ENCODE measurements at places on chromosomes 6 and 20.

GRCh38 chr6:160678230-160678629, 14.2 kb upstream of the LPA start:
- DNase-seq, result no peak

GRCh38 chr6:157946865-157947532, 34.7 kb upstream of the SYNJ2 start:
- DNase-seq, result no peak

GRCh38 chr6:28774292-28775051, 149.3 kb downstream of the TRIM27 start:
- DNase-seq, result no peak

GRCh38 chr20:12113468-12114371, 196.0 kb downstream of the BTBD3 start:
- no peak for DNase-seq

GRCh38 chr6:52653151-52653550, 17.8 kb upstream of the TMEM14A start:
- no peak for DNase-seq

- no peak for DNase-seq
Measured at GRCh38 chr20:5996765-5997164, 46.3 kb downstream of the MCM8 start.

DNA sequence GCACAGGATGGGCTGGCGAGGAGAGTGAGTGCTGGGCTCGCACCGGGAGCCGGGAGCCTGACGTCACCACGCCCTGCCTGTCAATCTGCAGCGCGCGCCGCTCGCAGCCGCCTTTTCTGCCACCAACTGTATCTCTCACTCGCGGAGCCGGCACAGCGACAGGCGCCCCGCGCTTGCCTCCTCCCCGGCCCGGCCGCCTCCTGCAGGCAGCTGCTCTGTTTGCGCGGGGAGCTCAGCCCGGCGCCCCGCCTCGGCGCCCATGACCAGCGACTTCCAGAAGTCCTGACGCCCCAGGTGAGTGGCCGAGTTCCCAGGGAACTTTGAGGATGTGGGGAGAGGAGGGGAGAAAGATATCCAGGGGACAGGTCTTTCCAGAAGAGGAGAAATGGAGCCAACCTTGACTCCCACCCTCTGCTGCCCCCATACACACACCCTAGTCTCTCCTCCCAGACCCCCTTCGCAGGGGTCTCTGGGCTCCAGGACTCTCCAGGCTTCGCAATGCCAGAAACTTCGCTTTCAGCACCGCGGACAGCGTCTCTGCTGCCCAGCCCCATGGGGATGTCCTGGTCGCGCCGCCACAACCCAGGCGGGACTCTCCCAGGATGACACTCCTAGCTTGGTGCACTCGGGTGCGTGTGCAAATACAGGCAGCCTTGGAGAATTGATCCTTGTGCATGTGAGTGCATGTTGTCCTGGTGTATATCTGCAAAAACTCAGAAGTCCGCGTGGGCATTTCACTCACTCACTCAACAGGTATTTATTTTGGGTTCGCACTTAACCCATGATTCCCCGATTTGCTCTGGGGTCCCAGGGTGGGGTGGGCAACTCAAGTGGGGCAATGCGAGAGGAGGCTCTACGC, at the start of gene GPR6:
Gene GPR6 (plus strand): TSS at position 138 of the 859 bp plus-strand sequence. CDS start 802 bp downstream, outside the sequence.
- peak; percentile 99 for DNase-seq

DNA sequence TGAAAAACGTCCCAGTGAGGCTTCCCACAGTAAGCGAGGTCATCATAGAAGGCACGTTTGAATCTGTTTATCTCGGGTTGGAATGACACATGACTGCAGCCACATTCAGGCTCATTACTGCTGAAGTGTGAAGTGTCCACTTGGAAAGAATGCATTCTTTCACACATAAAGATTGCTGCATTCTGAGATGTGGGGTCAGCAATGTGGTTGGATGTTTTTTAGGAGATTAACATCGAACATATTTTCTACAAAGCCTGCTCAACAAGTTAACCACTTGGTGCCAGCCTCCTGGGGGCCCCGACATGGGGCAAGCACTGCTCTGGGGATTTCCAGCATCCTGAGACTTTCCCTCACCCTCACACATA, 79.9 kb downstream of the BMP6 start:
- DNase-seq, result no peak

GRCh38 chr20:37867289-37868195, 35.4 kb upstream of the VSTM2L start:
- no peak for DNase-seq

DNA sequence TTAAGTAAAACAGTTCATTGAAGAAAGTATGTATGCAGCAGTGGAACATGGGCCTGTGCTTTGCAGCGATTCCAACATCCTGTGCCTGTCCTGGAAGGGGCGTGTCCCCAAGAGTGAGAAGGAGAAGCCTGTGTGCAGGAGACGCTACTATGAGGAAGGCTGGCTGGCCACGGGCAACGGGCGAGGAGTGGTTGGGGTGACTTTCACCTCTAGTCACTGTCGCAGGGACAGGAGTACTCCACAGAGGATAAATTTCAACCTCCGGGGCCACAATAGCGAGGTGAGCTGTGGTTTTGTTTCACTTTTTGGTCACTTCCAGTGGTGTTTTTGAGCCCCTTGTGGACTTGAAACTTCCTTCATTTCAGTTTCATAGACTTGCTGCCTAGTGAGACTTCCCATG, 1.7 kb downstream of the TULP4 start:
- no peak for DNase-seq

- DNase-seq, result no peak
Measured at GRCh38 chr6:51349857-51350256, 531.2 kb downstream of the TFAP2B start.

GRCh38 chr6:84967389-84967788, 203.0 kb upstream of the TBX18 start:
- DNase-seq, result peak; percentile 34

DNA sequence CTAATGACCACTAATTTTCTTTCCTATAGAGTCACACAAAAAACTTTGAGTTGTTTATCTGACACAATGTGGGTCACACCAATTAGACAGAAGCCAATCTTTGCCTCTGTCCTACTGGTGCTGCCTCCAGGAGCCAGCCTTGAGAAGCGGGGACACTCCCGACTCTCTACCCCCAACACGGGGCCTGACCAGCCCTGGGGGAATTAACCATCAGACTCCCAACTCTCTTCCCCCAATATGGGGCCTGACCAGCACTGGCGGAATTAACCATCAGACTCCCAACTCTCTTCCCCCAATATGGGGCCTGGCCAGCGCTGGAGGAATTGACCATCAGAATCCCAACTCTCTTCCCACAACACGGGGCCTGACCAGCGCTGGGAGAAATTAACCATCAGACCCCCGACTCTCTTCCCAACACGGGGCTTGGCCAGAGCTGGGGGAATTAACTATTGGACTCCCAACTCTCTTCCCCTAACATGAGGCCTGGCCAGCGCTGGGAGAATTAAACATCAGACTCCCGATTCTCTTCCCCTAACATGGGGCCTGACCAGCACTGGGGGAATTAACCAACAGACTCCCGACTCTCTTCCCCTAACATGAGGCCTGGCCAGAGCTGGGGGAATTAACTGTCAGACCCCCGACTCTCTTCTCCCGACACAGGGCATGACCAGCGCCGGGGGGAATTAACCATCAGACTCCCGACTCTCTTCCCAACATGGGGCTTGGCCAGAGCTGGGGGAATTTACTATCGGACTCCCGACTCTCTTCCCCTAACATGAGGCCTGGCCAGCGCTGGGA, 12.5 kb downstream of the CST7 start:
- no peak for DNase-seq

DNA sequence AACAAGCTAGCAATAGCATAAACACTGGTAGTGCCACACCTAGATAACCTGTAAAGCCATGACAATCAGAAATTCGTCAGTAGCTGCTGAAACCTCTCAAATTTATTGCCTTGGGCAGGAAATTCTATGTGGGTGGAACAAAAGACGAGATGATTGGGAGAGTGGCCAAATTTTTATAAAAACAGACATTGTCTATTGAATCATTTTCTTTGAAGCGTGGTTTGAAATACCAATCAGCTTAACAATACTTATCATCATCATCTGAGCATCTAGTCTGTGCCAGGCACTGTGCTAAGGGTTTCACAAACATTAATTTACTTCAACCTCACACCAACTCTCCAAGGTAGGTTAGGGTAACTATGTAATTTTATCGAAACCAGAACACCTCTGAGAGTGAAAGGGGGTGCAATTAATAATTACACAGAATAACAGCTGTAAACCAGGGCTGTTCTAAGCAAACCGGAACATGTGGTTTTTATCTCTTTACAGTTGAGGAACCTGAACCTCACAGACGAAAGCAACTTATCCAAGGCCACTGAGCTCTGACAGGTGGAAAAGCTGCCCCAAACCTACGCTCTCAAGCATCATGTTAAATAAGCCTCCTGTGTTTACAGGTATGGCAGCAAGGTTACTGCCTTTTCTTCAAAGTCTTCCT, 43.4 kb downstream of the NHSL1 start:
- DNase-seq, result no peak

DNA sequence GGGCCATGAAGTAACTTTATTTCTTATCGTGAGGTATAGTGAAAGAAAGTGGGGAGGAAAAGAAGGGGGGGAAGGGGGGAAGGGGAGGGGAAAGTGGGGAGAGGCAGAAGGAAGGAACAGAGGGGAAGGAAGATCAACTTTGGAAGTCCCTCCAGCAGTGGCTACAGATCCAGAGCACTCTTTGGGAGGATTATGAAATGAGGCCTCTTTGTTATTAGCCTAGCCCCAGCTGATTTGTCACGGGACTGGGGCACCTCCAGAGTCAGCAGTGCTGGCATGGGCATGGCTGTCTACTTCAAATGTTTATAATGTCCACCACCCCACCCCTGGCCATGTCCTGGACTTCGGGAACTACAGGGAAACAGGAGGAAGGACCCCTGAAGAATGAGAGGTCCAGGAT, 7.6 kb downstream of the MOCS1 start:
- DNase-seq, result no peak

GRCh38 chr6:144338951-144339700, 54.0 kb downstream of the UTRN start:
- DNase-seq, result no peak

- peak; percentile 23 for DNase-seq
Measured at GRCh38 chr6:10398446-10399218, 16.2 kb downstream of the TFAP2A start.

GRCh38 chr20:24604966-24605665, 135.7 kb downstream of the SYNDIG1 start:
- DNase-seq, result no peak

DNA sequence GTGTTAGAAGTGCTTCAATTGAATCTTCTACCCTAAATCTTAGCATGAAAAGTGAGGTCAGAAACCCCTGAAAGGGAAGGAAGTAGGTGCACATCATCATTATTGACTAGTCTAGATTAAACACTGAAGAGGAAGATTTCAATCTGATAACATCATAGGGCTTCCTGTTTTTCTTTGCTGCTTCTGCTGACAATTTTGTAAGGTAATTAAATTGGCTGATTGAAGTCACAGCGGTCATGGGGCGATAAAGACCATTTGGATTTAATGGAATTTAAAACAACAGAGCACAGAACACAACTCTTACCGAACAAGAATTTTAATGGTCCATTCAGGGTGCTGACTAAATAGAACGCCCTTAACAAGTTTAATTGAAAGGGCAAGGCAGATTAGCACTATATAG, 11.3 kb downstream of the GRIK2 start:
- DNase-seq, result no peak

- DNase-seq, result no peak
Measured at GRCh38 chr6:98498866-98499265, 335.5 kb upstream of the POU3F2 start.

- DNase-seq, result no peak
Measured at GRCh38 chr20:52889225-52889624, 82.9 kb upstream of the TSHZ2 start.

- DNase-seq, result no peak
Measured at GRCh38 chr6:33923857-33924514, 120.2 kb upstream of the MLN start.

DNA sequence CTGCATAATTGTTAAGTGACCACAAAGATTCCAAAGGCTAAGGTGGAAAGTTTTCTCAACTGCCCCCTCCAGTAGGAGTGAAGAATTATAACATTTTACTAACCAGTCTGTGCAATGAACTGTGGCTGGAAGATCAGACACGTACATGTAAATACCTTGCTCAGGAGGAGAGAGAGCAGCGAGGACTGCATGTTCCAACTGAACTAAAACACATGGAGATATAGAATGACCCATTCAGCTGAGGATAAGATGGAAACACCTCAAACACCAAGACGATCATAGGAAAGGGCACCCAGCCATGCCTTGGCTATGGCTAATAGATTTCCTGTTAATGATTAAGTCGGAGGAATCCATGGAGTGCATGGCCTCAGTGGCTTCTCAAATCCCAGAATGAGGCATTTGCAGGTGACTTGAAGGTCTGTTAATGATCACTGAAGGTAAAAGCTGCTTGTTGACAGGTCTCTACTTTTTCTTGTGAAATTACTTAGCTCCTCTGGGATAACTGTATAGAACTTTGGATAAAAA, 875.6 kb downstream of the TFAP2A start:
- DNase-seq, result no peak

DNA sequence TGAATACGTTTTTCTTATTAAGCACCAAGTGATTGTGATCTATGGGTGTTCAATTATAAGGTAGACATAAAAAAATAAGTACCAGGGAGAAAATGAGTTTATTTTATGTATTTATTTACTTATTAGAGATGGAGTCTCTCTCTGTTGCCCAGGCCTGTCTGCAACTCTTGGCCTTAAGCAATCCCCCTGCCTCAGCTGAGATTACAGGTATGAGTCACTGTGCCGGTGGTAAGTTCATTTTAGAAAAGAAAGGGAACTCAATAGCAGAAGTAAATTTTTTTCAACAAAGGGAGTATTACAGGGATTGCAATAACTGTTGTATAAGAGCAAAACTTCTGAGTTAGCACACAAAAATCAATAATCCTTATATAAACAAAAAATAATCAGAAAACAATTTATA, 98.7 kb upstream of the FUT9 start:
- no peak for DNase-seq

GRCh38 chr20:47019121-47019824, 124.6 kb downstream of the EYA2 start:
- DNase-seq, result no peak

GRCh38 chr20:58645412-58645968, 5.6 kb upstream of the STX16 start:
- no peak for DNase-seq

DNA sequence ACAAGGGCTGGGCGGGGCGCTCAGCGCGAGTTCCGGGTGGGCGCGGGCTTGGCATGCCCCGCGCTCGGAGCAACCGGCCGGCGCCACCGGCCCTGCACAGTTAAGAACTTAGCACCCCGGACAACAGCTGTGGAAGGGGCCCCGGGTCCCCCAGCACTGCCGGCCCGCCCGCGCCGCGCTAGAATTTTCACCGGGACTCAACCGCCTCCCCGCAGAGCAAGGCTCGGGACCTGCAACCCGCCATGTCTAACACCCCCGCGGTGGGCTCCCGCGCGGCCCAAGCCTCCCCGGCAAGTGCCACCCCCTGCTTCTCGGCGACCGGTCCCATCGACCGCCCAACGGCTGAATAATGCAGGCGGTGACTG, 5.2 kb upstream of the PSMG4 start:
- DNase-seq, result no peak

Measured in nephron progenitor cell (in vitro differentiated cells).